ENCODE measurements at places on chromosomes 16 and 17. TPM values are rescaled to one million over a fixed set of nuclear protein-coding genes. Genes with fewer than 3 reads are reported as not detected.

DNA sequence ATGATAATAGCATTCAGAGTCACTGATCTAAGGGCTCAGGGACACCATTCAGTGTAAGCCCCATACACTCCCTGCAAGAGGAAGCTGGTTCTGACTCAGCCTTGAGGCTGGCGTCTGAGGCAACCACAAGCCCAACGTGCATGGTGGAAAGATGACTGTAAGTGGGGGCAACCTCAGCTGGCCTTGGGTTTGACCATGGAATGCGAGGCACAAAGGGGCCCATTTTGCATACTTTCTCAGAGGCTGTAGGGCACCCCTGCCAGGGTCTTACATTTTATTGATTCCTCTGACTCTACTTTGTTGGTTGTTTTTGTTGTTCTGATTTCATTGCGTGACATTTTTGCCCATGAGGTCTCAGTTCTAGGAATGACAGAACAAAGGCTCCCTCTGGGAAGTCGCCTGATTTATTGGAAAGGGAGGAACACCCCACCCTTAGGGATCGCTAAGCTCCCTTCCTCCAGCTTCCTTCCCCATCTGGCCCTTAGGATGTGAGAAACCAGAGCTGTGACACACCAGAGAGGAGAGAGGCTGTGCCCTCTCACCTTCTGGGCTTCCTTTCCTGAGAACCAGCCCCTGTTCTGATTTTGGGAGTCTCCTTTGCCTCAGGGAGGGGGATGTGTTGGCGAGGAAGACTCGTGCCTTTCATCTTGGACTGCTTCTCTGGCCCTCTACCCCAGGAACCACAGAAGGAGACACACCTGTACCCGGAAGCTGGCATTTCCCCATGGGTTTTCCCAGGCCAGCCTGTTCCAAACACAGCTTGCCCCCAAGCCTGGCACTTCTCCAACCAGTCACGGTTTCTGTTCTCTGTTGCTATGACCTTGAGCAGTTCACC is 5.6 kb upstream of the CIITA start:
- peak overlapping the region; percentile 83 for H3K27ac ChIP-seq
- H3K27me3 ChIP-seq: peaks cover 12% of the 10 kb centered on the region
- DNase-seq: peak; percentile 60
- no peaks in the 10 kb centered on the region for H3K36me3 ChIP-seq
- no peak overlapping the region for H3K4me3 ChIP-seq

- peaks cover 15% of the 10 kb centered on the region for H3K4me1 ChIP-seq
- H3K27me3 ChIP-seq: no peaks in the 10 kb centered on the region
- H3K36me3 ChIP-seq: peaks cover 100% of the 10 kb centered on the region
- no peak overlapping the region for H3K27ac ChIP-seq
- no peak for DNase-seq
These were observed 31.6 kb downstream of the TSC2 start for GRCh38 chr16:2079311-2079800.

DNA sequence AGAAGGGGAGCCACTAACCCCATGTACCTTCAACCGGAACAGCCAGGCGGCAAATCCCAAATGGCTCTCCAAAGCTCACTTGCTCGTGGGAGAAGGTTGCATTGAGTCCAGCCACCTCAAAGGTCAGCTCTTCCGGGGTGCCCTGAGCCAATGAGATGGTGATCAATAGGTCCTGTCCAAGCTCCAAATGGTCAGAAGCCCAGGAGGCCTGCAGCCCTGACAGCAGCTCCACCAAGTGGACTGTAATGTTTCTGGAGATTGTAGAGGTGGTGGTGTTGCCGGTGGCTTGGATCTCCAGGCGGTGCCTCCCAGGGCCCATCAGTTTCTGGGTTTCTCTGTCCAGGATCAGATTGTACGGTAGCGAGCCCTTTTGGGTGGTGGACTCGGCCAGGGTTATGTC is 39.9 kb upstream of the BCO1 start:
- H3K27me3 ChIP-seq: peaks cover 7% of the 10 kb centered on the region
- H3K4me3 ChIP-seq: no peak overlapping the region
- no peak overlapping the region for H3K27ac ChIP-seq
- no peaks in the 10 kb centered on the region for H3K36me3 ChIP-seq
- no peak for DNase-seq

DNA sequence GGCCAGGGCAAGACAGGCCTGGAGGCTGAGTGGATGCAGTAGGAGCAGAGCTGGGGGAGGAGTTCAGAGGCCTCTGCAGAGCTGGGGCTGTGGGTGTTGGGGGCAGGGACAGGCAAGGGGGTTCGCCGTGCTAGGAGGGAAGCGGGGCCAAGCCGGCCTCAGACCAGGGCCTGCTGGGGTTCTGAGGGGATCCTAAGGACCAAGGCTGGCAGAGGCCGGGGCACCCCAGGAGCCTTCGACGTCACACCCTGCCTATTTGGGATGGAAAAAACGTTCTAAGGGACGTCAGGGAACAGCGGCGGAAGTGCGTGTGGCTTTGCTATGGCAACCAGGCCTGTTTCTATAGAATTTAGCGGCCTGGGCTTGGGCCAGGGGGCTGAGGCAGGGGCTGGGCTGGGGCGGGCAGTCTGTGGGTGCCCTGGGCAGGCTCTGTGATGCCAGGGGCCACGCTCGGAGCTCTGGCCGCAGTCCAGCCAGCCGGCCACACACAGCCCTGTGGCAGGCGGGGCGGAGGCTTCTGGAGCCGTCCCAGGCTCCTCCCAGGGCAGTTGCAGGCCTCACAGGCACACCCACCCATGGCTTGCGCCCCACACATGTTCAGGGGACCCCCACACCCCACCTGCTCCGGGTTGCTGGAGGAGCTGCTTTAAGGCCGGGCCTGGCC is 3.7 kb downstream of the TRAF7 start:
- DNase-seq: peak; percentile 82
- H3K27me3 ChIP-seq: no peaks in the 10 kb centered on the region
- H3K27ac ChIP-seq: peak overlapping the region; percentile 89
- H3K36me3 ChIP-seq: no peaks in the 10 kb centered on the region
- peaks cover 89% of the 10 kb centered on the region for H3K4me1 ChIP-seq

DNA sequence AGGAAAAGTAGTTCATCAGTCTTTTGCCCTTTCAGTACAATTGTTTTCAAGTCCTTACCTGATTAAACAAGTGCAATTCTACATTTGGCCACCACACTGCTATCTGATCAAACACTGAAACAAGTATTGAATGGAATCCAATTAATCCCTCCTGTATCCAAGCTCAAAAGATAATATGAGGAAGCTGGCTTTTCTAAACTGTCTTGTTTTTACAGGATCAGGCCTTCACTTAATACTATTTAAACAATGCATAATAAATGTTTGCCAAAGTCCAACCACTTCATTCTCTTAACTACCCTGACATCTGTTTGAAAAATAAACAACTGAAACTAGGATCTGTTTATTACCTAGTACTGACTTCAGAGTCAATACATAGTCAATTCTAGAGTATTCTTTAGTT is 131.6 kb downstream of the MRTFB start:
- peaks cover 5% of the 10 kb centered on the region for H3K4me1 ChIP-seq
- peak overlapping the region; percentile 64 for H3K27ac ChIP-seq
- no peaks in the 10 kb centered on the region for H3K36me3 ChIP-seq
- no peak overlapping the region for H3K4me3 ChIP-seq
- peak; percentile 55 for DNase-seq

DNA sequence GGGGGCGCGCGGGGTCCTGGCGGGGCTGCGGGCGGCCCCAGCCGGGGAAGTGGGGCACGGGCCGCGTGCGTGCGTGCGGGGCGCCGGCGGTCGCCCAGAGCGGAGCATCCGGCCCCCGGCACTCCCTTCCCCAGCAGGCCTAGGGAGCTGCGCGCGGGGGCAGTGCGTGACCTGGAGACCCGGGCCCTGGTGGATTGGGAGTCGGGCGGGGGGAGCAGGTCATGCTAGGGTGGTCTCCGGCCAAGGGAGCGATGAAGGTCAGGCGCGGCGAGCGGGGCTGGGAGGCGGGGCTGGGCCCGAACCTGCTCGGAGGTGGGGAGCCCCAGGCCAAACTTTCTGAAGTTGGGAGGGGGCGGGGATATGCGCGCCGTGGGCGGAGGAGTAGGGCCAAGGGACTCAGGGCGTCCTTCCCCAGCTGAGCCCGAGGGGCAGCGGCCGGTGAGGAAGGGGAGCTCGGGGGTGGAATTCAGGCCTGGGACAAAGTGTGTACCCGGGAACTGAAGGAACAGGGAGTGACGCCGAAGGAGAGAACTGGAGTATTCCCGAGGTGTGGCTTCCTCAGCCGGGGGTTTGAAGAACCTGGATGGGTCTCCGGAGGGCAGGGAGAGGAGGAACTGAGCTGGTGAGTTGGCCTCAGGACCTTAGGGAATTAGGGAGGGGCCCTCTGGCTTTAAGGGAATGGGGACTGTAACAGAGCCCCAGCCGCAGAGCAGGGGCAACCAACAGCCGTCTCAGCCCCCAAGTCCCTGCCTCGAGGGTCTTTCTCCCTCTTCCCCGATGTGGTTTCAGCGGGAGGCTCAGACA is 589 bp downstream of the XYLT2 start:
- H3K27me3 ChIP-seq: no peaks in the 10 kb centered on the region
- peak overlapping the region; percentile 88 for H3K4me3 ChIP-seq
- peaks cover 4% of the 10 kb centered on the region for H3K36me3 ChIP-seq
- H3K4me1 ChIP-seq: peaks cover 67% of the 10 kb centered on the region
- peak; percentile 73 for DNase-seq

DNA sequence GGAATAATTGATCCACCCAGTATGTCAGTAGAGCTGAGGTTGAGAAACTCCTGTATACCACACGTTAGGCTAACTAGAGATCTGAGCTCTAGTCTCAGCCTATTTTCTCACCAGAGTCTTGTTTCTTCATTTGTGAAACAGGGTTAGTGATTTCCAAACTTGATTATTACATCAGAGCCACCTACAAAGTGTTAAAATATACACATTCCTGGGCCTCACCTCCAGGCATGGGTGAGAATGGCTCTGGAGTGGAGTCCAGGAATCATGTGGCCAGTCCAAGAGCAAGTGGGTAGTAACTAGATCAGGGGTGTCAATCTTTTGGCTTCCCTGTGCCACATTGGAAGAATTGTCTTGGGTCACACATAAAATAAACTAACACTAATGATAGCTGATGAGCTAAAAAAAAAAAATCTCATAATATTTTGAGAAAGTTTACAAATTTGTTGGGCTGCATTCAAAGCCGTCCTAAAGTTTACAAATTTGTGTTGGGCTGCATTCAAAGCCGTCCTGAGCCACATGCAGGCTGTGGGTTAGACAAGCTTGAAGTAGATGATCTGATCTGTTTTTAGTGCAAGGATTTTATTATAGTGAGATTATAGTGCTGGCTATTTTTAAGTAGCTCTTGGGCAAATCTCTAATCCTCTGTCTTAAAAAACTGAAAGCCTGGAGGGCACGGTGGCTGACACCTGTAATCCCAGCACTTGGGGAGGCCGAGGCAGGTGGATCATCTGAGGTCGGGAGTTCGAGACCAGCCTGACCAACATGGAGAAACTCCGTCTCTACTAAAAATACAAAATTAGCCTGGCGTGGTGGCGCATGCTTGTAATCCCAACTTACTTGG is 20.4 kb downstream of the PRCD start:
- no peak for DNase-seq
- peaks cover 59% of the 10 kb centered on the region for H3K4me1 ChIP-seq
- no peak overlapping the region for H3K4me3 ChIP-seq
- peaks cover 39% of the 10 kb centered on the region for H3K36me3 ChIP-seq
- H3K27me3 ChIP-seq: no peaks in the 10 kb centered on the region

DNA sequence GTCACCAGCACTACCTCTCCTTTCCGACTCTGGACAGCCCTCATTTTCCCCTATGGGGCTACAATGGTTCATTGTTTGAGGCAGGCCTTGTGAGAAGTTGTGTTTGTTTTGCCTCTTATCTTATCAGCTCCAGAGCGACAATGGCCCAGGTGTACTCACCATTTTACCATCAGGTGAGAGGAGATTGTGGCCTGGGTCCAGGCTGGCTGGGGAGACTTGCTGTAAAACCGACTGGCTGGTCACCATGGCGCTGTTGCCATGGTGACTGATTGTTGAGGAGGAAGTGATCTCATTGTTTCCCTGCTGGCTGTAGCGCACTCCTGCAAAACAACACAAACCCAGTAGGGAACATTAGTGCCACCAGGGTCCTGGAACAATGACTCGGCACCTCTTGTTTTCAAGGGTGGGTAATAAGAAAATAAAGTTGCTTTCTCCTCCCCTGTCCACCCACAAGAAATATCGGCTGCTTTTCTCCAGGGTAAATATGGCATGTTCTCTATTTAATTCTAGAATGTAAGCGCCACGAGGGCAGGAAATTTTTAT is 34.4 kb downstream of the HNF1B start:
- H3K27ac ChIP-seq: peak overlapping the region; percentile 67
- peaks cover 38% of the 10 kb centered on the region for H3K4me1 ChIP-seq
- H3K36me3 ChIP-seq: no peaks in the 10 kb centered on the region
- peaks cover 72% of the 10 kb centered on the region for H3K27me3 ChIP-seq
- no peak overlapping the region for H3K4me3 ChIP-seq
- peak; percentile 99 for DNase-seq

Gene CCDC40
- total RNA-seq: 3.5 TPM

Gene RAB26
- not detected for total RNA-seq

All from stomach (tissue), 19 donors.